ENCODE measurements at places on chromosomes 6 and 20.

DNA sequence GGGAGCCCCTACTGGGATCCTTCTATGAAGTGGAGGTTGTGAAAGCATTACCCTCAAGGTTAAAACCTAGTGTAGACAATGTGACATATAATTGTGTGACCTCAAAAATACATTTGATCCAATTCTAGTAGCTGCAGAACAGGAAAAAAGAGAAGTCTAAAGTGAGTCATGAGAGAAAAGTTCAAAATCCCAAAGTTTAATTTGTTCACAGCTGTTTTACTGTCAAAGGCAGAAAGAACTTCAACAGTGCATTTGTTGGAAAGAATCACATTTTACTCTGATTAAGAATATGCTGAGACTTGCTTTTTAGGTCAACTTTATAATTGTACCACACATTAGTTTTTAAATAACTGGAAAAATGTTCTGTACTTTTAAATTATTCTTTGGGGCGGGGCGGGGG lies 1027.4 kb upstream of the FLRT3 start:
- no peak for DNase-seq

DNA sequence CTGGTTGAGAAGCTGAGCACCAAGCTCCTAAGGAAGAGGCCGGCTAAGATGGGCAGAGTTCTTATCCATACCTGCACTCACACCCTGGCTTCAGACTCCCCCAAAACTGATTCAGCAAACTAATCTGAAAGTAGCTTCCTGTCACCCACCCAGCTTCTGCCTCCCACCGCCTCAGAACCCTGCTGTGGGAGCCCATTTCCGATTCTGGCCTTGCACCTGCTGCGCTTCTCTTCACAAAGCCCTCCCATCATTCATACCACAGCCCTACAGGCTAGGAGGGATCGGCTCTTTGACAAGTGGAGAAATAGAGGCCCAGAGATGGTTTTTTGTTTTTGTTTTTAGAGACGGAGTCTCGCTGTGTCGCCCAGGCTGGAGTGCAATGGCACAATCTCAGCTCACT lies 28.7 kb downstream of the HM13 start:
- DNase-seq, result no peak

GRCh38 chr6:134826889-134827737 lies 122.8 kb downstream of the ALDH8A1 start:
- DNase-seq, result no peak

- DNase-seq, result no peak
These were observed 62.1 kb upstream of the CNKSR3 start for GRCh38 chr6:154572556-154572955.

DNA sequence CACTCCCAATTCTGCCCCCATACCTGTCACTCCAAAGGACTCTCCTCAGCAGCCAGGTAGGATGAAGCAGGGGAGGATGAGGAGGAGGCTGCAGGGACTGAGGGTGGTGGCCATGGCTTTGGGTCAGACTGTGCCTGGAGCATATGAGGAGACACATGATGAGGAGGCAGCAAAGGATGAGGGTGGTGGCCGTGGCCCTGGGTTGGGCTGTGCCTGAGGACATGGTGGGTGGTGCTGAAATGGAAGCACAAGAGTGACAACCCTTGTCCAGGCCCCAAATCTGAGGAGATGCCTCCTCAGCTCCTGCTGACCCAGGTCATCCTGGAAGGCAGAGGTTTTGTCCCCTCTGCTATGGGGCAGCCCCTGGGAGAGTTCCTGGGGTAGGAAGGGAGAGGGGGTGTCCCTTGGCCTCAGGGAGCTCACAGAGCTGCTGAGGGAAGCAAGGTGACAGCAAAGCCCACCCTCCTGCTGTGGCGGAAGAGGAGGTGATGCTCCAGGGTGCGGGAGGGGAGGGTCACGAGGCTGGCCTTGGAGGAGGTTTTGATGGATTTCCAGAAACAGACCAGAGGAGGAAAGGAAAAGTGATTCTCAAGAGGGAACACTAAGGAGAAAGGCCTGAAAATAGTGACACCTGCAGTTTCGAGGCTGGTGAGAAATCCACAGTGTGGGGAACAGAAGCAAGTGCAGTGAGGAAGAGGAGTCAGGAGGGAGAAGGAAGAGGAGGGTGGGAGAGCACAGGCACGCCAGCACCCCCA lies 4.6 kb downstream of the RAET1G start:
- no peak for DNase-seq

- no peak for DNase-seq
These were observed 106.3 kb downstream of the CENPW start for GRCh38 chr6:126446248-126446647.

- DNase-seq, result no peak
These were observed 28.3 kb downstream of the COL20A1 start for GRCh38 chr20:63321148-63321831.

DNA sequence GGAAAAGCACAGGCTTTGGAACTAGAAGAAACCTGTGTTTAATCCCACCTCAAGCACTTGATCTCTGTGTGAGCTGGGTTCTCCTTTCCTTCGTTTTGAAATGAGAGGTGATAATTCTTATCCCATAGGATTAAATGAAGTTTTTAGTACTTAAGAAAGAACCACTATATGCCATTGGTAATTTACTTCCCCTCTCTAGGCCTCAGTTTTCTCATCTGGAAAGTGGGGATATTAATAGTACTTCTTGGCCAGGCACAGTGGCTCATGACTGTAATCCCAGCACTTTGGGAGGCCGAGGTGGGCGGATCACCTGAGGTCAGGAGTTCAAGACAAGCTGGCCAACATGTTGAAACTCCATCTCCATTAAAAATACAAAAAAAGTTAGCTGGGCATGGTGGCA lies 14.1 kb downstream of the REM1 start:
- DNase-seq, result no peak

GRCh38 chr6:38346291-38347079 lies 293.2 kb downstream of the BTBD9 start:
- DNase-seq, result no peak

DNA sequence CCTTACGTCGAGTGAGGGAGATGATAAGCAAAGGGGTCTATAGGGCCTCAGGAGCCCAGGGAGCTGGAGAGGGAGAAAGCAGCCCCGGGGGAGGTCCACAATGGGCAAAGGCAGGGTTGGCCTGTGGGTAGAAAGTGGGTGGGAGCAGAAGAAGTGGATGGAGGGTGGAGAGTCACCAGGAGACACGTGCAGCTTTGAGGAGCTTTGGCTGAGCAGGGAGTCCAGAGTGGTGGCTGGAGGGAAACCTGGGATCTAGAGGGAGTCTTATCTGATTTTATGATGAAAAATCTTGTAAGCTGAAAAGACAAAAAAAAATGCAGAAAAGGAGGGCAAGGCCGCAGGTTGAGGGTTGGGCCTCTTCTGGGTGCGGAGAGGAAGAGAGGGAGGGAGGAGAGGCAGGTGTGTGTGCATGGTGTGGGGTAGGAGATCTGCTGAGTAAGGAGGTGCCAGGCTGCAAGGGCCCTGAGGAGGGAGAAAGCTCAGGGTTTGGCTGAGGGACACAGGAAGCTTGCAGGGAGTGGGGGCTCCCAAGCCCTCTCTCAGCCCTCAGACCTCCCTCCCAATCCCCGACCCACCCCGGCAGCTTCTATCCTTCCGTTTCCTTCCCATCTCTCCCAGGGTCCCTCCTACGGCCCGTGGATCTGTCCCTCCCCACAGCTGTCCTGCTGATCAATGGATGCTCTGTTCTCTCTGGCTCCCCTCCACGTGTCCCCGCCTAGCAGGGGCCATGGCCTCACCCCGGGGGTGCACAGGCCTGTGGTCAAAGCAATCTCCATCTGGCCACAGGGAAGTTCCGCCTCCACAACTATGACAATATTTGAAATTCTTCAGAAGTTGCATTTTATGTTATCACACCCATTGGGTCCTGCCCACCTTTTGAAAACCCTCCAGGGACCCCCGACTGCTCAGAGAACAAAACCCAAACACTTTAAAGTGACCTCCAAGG lies 17.1 kb upstream of the BPI start:
- no peak for DNase-seq

GRCh38 chr20:48794816-48795457 lies 32.9 kb downstream of the PREX1 start:
- DNase-seq, result no peak

GRCh38 chr6:39370390-39370789 lies 47.9 kb upstream of the KCNK16 start:
- no peak for DNase-seq

- DNase-seq, result no peak
These were observed 12.9 kb upstream of the ADRM1 start for GRCh38 chr20:62289898-62290297.

DNA sequence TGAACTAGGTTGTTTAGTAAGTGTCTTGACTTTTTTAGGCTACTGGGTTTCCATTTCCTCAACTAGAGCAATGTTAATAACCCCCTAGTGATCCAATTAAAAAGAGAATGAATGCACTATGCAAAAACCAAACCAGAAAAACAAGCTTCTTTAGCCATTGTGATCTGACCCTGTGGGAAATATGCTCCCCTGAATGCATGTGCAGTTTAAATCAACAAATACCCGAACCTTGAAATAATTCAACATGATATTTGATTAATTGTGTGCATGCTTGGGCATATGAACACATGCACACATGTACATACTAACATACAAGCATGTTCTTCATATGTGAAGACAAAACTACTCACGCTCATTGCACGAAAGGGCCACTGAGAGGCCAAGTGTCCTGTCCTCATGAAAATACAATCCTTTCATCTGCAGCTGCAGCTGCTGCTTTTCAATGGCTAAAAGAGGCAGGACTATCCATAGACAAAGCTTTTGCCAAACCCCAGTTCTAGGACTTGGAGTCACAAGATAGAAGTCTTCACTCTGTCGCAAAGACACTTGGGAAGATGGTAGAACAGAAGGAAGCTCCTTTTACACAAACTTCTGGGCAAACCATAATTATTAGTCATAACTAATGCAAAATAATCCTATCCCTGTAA lies 207.1 kb upstream of the POU3F2 start:
- no peak for DNase-seq

DNA sequence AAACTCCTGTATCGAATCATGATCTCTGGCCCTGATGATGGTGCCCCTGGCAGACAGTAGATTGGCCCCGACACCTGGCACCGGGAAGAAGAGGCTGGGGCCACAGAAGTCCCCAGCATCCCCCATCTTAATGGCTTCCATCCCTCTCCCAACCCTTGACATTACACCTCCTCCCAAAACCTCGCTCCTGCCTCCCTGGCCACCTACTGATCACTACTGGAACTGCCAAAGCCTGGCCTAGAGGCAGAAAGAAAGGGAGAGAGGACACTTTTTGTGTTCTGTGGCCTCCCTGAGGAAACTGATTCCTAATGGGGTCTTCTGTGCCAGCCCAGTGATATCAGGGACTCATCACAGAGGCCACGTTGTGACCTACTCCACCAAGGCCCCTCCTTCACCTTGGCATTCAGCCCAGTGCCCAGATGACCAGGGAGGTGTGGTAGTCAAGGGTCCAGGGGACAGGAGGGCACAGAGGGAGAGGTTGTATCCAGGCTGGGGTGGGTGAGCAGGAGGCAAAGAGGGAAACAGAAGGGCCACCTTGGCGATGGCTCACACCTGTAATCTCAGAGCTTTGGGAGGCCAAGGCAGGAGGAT lies 6.1 kb downstream of the C20orf173 start:
- peak; percentile 9 for DNase-seq

GRCh38 chr6:105981002-105981887 lies 104.9 kb upstream of the PRDM1 start:
- DNase-seq, result peak; percentile 37

DNA sequence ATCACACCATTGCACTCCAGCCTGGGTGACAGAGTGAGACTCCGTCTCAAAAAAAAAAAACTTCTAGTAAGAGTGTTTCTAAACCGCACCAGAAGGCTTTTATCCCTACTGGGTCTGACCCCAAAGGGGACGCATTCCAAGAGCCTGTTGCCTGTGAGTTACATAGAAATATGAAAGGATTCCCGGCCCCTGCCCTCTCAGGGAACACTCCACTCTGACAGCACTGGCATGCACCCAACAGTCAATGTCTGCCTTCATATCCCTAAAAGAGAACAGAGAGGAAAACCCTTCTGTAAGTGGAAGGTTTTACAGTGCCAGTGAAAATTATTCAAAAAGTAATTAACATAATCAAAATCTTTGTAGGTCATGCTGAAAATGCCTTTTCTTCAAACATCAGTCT lies 117.1 kb upstream of the PTPRT start:
- no peak for DNase-seq

DNA sequence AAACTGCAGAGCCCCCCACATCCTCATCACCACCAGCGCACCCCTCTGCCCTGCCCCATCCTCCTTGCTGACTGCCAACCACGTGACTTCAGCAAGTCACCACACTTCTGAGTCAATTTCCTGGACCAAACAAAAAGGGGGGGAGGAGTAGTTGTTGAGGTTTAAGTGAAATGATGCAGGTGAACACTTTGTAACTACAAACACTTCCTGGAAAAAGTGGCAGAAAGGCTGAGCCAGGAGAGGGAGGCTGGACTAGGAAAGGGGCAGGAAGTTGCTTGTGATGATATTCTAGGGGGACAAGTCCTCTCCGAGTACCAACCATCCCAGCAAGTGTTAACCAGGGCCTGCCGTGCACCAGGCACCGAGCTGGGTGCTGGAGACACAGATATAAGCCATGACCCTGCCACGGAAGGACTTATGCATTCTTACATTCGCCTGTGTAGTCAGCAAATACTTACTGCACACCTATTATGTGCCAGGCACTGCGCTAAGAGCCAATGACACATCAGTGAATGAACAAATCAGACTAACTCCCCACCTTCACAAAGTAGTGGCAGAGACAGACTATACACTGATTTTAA lies 67.3 kb downstream of the PREX1 start:
- DNase-seq, result peak; percentile 38

DNA sequence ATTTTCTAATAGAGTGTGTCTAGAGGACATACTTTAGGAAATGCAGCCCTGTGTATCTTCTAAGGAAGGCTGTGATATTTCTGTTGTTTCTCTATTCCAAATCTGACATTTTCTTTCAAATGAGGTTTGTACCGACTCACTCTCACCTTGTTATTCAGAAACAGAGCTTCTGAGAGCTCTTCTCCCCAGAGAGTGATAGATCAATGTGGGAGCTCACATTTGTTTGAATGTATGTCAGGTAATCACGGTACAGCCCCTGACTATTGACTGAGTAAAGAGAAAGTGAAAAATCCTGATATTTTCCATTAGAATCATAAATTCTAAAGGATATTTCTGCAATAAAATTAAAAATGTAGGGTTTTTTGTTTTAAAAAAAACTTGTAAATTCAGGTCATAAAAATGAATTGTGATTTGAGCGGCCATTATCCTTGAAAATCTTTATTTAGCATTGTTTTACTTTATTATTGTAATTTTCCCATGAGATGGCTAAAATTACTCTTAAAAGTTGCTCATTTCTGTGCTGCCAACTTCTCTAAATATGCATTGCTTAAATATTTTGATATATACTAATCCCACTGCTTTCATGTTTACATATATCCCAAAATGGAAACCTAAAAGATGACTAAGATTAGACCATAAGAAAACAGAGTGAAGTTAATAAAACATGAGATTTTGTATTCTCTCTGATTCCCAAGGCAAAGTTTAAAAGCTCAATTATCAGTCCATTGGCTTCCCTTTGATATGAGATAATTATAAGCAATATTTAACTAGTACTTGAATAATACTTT lies 1226.8 kb upstream of the CITED2 start:
- DNase-seq, result no peak

GRCh38 chr6:35786810-35787209 lies 6.0 kb downstream of the CLPSL1 start:
- DNase-seq, result no peak

Data from activated T-cell treated with anti-CD3 and anti-CD28 coated beads for 48 hours (primary cell).